ENCODE measurements at places on chromosomes 16 and 17. TPM values are rescaled to one million over a fixed set of nuclear protein-coding genes. Genes with fewer than 3 reads are reported as not detected.

The GNAO1 gene
- total RNA-seq = not detected

The TSEN54 gene
- 11.8 TPM for total RNA-seq

The ARL5C gene
- total RNA-seq = not detected

The SLC12A3 gene
- not detected for total RNA-seq

The FADS6 gene
- total RNA-seq = not detected

The RPH3AL gene
- total RNA-seq = 2.8 TPM

The PRM1 gene
- total RNA-seq = not detected

The EZH1 gene
- total RNA-seq = 18.3 TPM

The CCDC200 gene
- total RNA-seq = not detected

DNA sequence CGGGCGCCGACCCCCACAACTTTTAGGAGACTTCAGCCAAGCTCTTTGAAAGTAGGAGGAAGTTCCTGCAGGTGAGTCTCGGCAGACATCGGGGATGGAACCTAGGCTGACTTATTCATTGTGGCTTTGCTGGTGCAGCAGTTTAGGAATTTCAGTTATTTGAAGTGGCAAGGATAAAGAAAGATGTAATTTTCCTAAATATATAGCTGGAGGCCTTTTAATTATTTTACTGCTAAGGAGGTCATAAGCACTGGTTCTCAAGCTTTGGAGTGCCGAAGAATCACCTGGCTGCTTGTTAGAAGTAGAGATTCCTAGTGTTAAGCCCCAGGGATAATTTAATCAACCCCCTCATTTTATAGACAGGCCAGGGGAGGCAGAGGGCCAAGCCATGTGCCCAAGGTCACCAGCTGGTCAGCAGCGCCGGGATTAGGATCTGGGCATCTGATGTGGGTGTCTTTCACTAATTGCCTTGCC, 28.9 kb upstream of the BCAR1 start:
- DNase-seq = no peak

DNA sequence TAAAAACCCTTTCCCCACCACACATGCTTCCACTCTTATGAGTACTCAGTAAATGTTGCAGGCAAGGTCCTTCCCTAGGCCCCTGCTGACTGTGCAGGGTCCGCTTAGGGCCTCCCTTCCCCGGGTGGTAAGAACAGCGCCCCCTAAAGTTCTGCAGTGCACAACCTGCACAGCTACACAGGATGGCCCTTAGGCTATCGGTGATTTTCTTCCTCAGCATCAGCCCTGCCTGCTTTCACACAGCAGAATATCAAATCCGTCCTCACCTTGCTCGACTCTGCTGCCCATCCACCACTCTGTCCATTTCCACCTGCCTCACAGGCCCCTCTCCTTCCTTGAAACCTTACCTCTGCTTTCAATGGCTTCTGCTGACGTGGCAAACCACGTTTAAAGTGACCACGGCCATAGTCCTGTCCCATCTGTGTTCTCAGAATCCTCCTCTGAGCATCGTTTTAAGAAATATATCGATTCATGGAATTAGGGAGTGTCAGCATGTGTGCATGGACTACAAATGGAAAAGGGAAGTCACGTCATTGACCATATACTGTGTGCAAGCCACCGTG, 51.4 kb upstream of the TMEM132E start:
- DNase-seq = no peak

GRCh38 chr16:1297018-1297696, 12.3 kb upstream of the UBE2I start:
- DNase-seq = peak; percentile 89

- DNase-seq = no peak
Measured at GRCh38 chr17:72604518-72604917, 483.7 kb downstream of the SOX9 start.

GRCh38 chr17:1010586-1010985, 13.7 kb downstream of the TIMM22 start:
- no peak for DNase-seq

GRCh38 chr17:57902800-57903759, 52.1 kb downstream of the CUEDC1 start:
- DNase-seq = peak; percentile 80

DNA sequence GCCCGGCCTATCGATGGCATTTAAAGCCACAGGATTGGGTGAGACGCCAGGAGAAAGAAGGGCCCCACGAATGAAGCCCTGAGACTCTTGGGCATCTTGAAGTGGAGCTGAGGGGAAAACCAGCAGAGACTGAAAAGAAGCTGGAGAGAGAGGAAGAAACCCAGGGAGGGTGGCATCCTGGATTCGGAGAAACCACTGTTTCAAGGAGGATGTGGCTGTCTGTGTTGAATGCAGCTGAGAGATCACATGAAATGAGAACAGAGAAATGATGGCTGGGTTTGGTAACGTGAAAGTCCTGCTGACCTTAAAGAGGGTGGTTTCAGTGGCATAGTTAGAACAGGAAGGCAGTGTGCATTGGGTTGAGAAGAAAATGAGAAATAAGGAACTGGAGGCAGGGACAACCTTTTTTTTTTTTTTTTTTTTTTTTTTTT, 3.8 kb downstream of the TNFSF12 start:
- DNase-seq = no peak

GRCh38 chr17:1420163-1420562, 20.1 kb upstream of the YWHAE start:
- DNase-seq = no peak

DNA sequence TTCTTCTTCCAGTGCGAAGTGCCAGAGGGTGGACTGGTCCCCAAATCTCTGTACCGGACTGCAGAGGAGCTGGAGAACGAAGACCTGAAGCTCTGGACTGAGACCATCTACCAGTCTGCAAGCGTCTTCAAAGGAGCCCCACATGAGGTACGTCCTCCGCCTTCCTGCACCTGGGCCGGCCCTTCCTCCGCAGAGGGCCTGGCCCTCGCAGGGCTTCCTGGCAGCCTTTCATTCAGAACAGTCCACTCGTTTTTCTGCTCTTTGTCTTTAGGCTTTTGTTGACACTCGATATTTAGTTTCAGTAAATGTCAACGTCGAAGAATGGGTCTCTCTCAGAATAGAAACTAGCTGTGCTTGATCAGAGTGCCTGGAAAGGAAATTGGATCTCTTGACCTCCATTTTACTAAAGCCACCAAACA, 68.6 kb downstream of the SEC14L1 start:
- no peak for DNase-seq
